ENCODE measurements at places on chromosomes 2 and 18.

DNA sequence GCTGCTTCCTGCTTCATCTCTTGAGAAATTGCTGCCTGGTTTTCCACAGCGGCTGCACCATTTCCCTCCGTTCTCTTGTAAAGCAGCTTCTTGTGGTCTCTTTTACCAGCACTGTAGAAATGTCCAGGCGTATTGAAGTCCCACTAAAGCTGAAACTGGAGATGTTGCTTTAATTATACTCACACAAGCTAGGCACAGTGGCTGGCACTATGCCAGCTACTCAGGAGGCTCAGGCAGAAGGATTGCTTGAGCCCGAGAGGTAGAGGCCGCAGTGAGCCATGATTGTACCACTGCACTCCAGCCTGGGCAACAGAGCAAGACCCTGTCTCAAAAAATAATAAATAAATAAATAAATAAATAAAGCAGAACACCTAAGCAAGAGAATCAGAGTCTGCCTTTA is 19.2 kb upstream of the ATP9B start:
- DNase-seq = no peak

DNA sequence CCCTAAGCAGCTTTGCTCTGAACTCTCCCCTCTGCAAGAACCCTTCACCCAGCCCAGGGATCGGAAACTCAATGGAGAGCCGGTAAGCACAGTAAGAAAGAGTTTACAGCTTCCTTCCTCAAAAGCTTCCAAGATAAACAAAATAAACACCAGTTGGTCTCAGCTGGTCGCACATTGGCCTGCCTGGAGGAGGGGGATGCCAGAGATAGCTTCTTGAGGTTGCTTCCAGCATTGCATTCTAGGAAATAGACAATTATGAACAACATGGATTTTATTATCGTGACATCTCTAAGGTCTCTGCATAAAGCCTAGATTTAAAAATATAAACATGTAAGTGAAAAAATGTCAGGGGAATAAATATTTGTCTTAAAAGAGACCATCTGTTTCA is 141.5 kb upstream of the PKDCC start:
- no peak for DNase-seq

DNA sequence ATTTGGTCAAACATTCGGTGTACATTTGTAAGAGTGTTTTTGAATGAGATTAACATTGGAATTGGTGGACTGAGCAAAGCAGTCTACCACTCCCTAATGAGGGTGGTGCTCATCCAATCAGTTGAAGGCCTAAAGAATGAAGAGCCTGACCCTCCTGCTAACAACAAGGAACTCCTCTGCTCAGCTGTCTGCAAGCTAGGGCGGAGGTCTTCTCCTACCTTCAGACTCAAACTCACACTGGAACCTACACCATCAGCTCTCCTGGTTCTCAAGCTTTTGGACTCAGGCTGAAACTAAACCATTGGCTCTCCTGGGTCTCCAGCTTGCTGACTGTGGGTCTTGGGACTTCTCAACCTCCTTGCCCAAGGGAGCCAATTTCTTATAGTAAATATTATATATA is 55.5 kb upstream of the NPAS2 start:
- DNase-seq = no peak

DNA sequence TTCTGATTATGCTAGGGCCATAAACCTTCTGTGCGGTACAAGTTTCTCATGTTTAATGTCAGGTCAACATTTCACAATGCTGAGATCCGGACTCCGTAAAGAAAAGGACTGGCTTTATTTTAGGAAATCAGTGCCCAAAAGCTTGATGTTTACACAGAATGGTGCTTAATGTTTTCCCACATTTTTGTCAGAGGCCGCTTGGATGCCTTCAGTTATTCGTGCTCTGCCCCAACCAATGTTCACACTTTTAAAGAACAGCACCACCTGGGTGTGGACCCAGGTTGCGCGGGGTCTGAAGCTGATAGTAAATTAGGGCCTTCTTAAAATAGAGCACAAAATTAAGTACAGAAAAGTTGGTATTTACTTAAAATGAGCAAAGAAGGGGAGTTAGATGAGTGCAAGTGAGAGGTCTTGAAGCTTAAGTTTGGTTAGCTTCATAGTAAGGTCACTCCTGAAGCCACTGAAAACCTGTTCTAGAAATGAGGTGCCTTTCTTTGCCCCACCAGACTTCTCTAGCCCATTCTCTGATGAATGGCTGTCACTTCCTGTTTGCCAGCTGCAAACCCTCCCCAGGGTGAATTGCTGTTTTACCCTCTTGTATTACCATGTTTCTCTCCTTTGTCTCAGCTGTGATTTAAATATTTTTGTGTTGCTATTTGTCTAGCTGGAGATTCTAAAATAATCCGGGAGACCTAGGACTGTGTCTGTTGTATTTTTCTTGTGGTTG is 20.5 kb downstream of the SLC3A1 start:
- DNase-seq = no peak

- DNase-seq = no peak
Measured at GRCh38 chr2:219517954-219518778, 3.9 kb downstream of the ASIC4 start.

DNA sequence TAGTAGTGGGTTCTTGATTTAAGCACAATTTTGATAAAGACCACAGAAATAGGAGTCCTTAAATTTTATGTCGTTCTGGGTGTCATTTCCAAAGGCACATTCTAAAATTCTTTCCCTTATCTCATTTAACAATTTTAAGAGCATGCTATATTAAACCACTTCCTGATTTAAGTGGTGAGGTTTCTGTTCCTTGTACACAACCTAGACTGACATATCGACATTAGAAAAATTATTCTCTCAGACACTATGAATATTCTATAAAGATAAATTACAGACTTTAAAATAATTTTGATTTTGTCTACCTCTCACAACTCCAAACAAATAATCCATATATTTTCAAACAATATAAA is 923.8 kb downstream of the LRP1B start:
- no peak for DNase-seq

DNA sequence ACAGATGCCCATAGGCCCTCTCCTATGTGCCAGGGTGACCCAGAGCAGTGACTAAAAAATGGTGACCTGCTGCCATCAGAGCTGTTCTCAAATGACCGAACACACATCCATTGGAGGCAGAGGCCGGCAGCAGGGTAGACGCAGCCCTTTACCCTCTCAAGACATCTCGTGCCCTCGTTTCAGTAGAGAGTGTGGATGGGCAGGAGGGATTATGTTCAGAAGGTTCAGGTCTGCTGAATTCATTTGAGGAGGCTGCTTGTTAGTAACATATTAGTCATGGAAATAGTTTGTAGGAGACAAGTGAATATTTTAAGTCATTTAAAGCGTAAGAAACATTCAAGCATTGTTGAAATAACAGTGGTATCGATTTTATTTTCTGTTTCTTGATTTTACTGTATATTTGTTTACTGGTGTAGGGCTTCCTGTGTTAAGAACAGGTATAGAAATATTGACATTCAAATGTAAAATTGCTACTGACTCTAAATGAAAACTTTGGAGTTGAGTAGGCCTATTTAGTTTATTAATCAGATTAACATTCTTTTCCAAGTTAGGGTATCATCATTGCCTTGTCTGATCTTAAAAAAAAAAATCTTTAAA is 82.6 kb downstream of the ZNF532 start:
- DNase-seq = no peak

- no peak for DNase-seq
Measured at GRCh38 chr2:23769364-23769763, 157.6 kb downstream of the ATAD2B start.
